Cardiac septum (tissue), 1 donor: ENCODE measurements at places on chromosomes 4 and X.

DNA sequence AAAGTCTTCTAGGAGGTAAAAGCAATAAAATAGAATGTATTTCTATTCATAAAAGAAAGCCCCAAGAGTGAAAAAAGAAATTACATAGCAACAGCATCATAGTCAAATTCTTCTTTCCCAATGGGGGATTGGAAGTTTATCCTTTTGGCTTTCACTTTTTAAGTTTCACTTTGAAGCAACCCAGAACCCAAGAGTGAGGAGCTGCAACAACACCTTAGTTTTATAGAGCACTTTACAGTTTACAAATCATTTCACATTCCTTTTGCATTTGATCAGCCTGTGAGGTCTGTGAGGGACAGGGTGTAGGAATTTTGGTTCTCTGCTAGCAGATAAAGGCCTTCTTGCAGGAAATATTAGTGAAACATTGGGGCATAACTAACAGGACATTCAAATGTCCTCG is 112.0 kb upstream of the NDP start:
- no peak for DNase-seq

DNA sequence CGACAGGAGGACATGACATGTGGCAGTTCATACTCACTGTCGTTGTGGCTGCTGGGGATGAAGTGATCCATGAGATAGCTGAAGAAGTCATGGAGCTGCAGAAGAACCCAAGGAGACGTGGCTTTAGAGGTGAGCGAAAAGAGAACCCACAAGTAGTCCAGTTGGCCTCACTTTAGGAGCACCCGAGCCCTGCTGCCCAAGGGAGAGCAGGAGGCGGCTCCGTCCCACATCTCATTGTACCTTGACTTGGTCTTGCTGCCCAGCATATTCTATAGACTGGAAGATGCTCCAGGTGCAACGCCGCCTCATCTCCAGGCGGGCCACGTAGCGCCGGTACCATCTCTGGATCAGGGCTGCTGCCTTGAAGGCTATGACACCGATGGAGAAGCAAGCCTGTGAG is 10.6 kb downstream of the PPEF2 start:
- DNase-seq, result no peak

GRCh38 chr4:186693159-186693815 is 30.4 kb downstream of the FAT1 start:
- DNase-seq, result peak; percentile 83

DNA sequence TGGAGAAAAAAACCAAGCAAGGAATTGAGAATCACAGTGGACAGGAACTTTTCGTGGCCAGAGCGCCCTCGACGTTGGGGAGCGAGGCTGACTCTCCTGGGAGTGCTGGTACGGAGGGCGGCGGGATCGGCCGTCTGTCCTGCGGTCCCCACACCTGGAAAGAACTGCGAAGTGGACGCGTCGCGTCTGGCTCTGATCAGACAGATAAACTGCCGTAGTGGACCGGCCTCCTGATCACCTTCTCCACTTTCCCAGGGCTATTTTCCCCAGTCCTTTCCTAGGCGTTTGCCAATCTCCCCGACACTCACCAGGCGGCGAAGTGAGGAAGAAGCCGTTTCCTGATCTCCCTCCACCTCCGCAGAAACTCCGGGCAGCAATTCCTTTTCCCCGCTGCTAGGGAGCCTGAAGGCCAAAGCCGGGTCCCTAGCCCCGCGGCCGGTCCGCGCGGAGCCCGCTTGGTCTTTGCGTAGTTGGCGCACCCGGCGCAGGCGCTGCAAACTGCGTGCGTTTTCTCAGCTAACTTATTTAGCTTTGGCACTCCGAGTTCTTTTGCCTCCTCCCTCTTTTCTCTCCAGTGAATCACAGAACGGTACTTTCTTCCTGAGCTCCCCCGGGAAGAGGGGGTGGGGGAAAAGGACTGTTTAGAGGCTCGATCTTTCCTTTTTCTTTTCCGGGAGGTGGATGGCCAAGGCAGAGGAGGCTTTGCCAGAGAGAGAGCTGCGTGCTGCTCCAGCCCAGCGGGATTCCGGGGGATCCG is at the start of gene ARSJ:
ARSJ (minus strand) TSS at position 500 of the 757 bp plus-strand sequence. CDS start 813 bp downstream, outside the sequence.
- DNase-seq, result peak; percentile 75

GRCh38 chr4:174591243-174592021 is 69.1 kb upstream of the HPGD start:
- no peak for DNase-seq

- no peak for DNase-seq
These were observed 492.8 kb upstream of the NR3C2 start for GRCh38 chr4:148934926-148935578.

DNA sequence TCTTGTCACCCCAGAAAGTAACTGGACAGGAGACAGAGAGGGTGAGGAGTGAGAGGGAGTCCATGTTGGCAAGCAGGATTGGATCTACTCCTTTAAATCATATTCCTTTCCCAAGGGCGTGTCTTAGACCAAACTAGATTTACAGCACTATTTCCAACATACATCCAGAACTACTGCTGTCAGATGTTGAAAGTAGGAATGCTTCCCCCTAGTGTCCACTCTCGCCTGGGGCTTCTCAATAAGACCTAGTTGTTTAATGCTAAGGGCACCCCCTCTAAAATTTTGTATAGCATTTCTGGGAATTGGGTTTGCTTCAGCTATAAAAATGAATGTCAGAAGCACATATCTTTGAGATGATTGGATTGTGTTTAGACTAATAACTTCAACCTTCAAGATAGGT is 13.3 kb downstream of the OFD1 start:
- DNase-seq, result no peak

GRCh38 chrX:115047715-115048114 is 30.3 kb upstream of the IL13RA2 start:
- no peak for DNase-seq

GRCh38 chr4:66340286-66340893 is 670.1 kb upstream of the EPHA5 start:
- no peak for DNase-seq

- DNase-seq, result no peak
These were observed 1384.8 kb downstream of the FAM133A start for GRCh38 chrX:95058815-95059214.

GRCh38 chr4:109499513-109499912 is 60.5 kb upstream of the MCUB start:
- DNase-seq, result no peak

- no peak for DNase-seq
These were observed 20.7 kb downstream of the SYNPO2 start for GRCh38 chr4:118909173-118909956.

DNA sequence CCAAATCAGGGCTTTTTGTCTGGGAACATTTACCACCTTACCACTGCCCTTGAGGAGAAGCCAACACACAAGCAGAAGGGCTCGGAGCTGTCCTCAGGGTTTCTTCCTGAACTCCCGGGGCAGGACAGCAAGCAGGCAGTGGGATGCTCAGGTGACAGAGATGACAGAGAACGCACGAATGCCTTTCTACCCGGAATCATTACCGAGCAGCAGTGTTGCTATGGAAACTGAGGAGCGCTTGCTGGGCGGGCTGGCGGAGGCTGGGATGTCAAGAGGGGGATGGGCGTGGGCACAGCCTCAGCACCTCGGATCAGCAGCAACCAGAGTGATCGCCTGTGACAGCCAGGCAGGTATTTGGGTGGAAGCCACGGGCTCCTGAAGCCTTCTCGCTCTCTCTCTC is 17.8 kb downstream of the SSR4 start:
- no peak for DNase-seq

DNA sequence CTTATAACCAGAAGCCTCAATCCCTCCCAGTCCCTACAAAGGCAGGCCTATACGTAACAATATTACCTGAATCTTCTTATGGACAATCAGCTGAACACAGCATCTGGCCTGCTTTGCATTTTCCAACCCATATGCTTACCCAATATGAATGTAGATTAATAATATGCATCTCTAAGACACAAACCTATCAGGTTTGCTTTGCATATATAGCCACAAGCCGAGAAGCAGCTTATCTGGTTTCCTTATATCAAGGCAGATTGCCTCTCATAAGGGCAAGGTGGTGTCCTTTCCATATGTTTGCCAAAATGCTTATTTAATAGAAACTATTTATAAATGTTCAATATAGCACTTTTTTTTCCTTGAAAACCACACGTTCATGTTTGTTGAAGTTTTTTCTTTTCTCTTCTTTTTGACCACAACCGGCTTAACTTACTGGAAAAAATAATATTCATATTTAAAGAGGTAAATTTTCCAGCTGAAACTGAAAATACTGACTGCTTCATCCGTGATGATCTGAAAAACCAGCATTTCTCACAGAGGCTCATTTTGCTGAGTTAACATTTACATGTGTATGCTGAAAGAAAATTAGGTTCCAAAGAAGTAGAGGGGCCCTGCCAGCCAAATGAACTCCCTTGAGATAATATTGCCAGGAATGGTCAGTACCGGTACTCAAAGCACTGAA is 3.8 kb downstream of the IL21 start:
- DNase-seq, result no peak

GRCh38 chr4:127304356-127304755 is 328.4 kb upstream of the INTU start:
- DNase-seq, result no peak

DNA sequence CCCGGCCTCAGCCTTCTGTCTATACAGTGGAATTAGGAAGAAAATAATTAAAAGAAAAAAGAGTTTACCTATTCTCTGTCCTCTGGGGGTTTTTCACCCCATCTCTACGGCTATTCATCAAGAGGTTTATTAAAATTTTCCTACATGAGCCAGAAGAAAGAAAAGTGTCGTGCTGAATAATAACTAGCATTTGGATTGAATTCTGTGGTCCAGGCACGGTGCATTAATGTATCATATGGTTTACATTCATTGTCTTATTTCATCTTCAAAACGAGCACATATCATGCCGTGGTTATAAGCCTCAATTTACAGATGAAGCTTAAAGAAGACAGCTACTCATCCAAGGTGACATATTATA is 5.4 kb upstream of the NAA15 start:
- no peak for DNase-seq

DNA sequence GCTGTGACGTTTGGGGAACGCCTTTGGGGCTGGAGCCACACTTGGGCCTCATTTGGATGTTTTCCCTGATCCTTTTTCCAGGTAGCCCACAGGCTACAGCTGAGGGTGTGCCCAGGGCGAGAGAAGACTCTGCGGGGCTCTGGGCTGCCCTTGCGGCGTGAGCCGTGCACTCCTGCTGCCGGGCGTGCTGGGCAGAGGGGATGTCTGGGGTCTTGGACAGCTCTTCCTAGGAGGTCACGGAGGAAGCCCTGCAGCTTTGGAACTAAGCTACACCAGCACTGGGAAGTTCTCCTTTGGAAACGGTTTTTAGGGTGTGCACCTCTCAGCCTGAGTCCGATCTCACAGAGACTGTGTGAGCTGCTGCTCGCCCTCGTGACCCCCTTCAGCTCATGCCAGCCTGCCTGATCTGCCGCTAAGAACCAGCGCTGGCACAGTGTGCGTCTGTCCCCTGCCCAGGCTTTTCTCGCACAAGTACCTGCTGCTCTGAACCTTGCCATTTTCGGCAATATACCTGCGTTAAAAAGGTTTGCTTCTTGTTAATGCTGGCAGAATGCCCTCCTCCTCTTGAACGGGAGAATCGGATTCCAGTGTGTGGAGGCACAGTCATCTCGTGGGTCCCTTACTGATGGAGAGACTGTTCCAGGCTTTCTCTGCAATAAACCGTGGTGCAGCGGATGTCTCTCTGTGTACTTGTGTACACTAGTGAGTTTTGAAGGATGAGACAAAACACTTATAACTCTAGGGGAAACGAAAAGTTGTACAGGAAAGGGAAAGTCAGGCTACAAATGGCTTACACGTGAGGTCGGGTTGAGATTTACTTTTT is 14.3 kb downstream of the MSANTD1 start:
- peak; percentile 62 for DNase-seq

GRCh38 chrX:154327038-154327820 is 31.6 kb downstream of the TKTL1 start:
- DNase-seq, result no peak

- DNase-seq, result no peak
These were observed 190.6 kb downstream of the PTTG2 start for GRCh38 chr4:38150766-38151165.

- DNase-seq, result no peak
These were observed 24.1 kb upstream of the MRFAP1 start for GRCh38 chr4:6616087-6616995.

- no peak for DNase-seq
These were observed 840 bp downstream of the GRID2 start for GRCh38 chr4:92304606-92305005.

DNA sequence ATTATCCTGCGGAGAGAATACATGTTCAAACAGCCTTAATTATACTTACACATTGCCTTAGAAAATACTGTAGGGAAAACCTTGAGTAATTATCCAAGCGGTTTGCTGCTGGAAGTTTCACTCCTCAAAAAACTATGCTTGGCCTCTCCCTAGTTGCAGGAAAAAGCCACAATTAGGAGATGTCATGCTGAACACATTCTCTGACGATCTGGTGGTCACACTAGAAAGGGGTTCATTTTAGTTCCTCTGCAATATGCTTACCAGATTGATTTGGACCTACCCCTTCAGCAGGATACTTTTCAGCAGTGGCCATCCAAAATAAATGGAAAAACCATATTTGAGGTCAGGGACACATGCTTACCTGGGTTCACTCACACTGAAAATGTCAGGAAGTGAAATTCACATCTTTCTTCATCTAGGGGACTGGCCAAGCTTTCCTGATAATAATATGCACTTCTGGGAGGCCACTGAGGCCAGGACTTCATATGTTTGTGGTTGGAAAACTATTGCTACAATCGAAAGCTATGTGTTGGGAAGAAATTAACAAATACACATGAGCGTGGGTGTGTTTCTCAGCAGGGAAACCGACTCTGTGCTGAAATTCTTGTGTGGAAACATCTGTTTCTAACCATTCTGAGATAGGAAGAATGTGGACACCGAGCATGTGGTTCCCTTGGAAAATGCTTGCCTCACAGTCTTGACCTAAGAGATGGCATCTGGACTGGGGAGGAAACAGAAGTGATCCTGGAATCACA is 68.8 kb downstream of the ATXN3L start:
- no peak for DNase-seq

GRCh38 chr4:73257651-73258435 is 755 bp downstream of the ANKRD17 start:
- no peak for DNase-seq

DNA sequence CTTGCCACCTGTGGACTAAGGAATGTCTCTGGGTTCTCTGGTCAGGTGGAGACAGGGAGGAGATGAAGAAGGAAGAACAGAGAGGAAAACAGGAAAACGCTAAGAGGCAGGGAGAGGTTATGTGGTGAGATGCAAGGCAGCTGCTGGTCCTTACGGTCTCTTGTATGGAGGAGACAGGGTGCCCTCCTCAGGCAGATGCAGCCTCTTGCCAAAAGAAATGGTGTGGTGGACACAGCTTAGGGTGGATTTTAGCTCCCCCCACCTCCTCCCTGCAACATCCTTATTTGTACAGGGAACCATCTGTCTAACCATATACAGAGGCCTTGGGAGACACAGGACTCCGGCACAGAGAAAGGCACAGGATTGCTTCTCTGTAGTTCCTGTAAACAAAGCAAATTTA is 9.7 kb downstream of the OCIAD2 start:
- DNase-seq, result no peak

DNA sequence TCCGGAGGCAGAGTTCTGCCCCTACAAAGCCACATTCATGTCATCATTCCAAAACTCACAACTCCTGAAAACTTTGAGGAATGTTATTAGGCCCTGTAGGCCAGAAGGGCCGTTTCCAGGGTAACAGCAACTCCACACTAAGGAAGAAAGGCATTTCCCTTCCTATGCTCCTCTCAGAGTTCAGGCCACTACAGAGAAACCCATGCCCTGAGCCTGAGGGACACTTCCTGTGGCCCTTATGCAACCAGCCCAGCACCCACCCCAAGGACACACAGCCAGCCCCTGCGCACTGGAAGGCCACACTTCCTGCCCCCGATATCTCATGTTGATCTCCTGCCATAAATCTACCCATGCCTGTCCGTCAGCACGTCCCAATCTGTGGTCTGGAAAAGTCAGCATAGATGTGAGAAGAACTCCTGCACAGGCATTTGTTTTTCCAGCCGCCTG is 289.3 kb downstream of the BCOR start:
- DNase-seq, result no peak
